ENCODE measurements at places on chromosomes 6 and 20.

DNA sequence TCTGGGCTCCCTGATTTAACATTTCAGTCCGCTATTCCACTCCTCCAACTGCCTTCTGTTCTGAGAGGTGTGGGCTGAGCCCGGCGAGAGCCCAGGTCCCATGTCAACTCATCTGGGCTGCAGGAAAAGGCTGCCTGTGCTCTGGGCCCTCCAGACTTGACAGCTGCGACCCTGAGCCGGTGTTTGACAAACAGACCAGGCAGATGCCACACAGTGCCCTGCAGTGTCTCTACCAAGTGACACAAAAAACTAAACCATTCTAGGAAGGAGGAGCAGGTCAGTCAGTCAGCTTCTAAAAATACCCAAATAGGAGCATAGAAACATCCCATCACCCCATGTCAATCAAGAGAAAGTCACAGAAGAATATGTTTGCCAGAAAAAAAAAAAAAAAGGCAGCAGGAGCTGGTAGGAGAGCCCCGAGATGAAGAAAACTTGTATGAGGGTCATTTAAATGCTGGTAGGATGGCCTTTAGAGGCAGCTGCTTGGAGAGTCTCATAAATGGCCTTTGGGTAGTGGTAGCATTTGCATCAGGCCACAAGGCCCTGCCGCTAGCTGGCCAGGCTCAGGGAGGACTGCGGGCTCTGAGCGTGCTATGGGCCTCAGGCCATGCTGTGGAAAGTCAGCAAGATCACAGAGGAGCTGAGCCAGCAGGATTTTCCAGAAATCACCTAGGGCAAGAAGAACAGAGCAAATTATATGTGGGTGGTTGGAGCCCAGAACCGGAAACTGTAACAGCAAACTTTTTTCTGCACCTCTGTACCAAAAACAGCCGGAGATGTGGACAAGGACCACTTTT lies 36.6 kb upstream of the GFOD1 start:
- no peak for DNase-seq

DNA sequence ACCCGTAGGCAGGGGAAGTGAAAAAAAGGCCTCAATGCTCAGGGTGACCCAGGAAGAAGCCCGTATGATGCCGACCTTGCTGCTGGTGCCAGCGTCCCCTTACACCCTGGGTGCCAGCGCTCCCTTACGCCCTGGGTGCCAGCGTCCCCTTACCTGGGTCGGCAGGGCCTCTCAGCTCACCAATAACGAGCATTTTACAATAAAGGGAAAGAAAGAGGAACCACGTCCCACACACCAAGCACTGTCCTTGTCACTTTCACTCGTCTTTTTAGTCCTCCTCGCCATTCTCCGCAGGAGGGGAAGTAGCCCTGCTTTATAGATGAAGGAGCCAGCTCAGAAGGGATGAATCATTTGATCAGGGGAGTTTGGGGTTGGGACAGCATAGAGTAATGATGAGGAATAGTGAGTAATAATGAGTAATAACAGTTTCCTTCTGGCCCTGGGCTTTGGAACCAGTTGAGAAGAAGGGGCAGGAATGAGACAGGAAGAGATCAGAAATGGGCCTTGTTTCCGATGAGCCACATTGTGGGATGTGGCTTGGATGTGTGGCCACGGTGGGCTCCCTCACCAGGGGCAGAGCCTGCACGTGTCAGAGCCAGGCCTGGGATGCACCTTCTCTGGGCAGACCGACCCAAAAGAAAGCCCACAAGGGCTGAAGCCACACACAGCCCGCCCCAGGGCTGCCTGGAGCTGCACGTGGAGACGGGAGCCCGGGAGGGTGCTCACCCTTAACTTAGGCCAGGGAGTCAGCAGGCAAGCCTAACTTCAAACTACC lies 75.7 kb downstream of the SYNJ2 start:
- DNase-seq: no peak

GRCh38 chr6:35287671-35288396 lies 9.8 kb upstream of the DEF6 start:
- DNase-seq: no peak

DNA sequence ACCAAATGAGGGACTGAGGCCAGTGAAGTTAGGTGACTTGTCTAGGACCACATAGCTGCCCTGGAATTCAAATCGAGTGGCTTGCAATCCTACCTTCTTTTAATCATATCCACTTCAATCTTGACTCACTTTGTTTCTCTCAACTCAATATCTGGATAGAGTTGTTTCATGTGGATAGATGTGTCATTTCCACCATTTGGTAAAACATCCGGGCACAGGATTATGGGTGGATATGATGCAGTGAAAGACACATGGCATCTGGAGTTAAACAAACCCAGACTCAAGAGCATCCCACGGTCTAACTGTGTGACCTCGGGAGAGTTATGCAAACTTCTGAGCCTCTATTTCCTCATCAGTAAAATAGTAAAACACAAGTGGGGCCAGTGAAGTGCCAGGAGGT lies 103.6 kb upstream of the CNKSR3 start:
- DNase-seq: no peak

DNA sequence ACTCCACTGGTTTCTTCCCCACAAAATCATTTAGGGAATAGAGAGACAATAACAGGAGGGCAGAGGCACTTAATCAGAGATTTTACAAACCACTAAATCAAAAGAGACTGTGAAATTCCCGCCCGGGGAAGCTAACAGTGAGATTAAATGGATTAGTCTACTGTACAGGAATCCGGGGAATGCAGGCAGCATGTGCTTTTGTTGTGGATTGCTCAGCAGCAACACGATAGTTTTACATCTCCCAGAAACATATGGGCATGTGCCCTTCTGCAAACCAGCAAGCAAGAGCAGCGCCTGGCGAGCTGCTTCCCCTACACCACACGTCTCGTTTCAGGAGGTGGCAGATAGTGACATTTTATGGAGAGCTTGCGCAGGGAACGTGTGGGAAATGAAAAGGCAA lies 382.3 kb downstream of the CD83 start:
- DNase-seq: no peak

- DNase-seq: no peak
Observed at GRCh38 chr6:161104966-161105365, 113.4 kb downstream of the MAP3K4 start.

DNA sequence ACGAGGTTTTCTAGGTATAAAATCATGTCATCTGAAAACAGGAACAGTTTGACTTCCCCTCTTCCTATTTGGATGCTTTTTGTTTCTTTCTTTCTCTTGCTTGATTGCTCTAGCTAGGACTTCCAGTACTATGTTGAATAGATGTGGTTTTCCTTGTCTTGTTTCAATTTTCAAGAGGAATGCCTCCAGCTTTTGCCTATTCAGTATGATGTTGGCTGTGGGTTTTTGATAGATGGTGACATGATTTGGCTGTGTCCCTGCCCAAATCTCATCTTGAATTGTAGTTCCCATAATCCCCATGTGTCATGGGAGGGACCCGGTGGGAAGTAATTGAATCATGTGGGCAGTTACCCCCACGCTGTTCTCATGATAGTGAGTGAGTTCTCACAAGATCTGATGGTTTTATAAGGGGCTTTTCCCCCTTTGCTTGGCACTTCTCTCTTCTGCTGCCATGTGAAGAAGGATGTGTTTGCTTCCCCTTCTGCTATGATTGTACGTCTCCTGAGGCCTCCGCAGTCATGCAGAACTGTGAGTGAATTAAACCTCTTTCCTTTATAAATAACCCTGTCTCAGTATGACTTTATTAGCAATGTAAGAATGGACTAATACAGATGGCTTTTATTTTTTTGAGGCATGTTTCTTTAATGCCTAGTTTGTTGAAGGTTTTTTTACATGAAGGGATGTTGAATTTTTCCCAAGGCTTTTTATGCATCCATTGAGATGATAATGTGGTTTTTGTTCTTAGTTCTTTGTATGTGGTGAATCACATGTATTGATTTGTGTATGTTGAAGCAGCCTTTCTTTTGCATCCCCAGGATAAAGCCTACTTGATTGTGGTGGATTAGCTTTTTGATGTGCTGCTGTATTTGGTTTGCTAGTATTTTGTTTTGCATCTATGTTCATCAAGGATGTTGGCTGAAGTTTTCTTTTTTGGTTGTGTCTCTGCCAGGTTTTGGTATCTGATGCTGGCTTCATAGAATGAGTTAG lies 239.1 kb downstream of the THBS2 start:
- DNase-seq: no peak

- no peak for DNase-seq
Observed at GRCh38 chr6:155079985-155080452, 84.9 kb downstream of the TIAM2 start.

GRCh38 chr6:118712969-118713368 lies 61.6 kb upstream of the CEP85L start:
- DNase-seq: no peak

- peak; percentile 19 for DNase-seq
Observed at GRCh38 chr6:148760568-148761526, 14.0 kb downstream of the UST start.

DNA sequence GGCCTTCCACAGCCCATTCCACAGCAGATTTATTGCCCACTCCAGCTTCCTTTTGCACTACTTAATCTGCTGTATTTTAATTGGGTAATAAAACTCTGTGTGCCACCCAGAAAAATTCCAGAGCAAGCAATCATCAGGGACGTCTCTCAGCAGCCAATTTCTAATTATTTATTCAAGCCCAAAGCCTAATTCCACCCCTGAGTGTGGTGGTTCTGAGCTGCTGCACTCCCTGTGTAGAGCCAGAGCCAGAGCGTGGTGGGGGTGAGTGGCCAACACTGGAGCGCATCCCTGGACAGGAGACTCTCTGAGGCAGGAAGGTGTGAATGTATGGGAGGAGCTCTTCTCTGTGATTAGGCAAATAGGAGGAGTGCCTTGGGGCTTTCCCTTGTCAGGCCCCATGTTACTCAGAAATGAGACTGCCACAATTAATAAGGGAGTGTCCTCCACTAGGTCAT lies 66.1 kb downstream of the CD24 start:
- no peak for DNase-seq

DNA sequence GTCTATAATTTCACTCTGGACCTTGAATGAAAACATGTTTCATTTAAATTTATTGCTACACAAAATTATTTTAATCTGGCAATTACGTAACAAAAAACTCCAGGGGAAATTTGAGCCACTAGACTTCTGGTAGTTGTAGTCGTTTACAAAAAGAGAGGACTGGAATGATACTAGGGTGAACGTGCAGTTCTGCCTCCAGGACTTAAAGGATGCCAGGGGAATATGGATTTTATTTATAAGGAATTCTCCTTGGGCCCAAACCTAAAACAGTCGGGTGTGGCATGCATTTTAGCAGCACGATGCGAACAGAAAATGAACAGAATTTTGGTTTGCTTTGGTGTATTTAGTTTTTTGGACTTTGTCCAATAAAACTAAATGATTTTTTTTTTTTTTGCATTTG lies 76.9 kb downstream of the PRL start:
- no peak for DNase-seq

GRCh38 chr6:160057080-160057479 lies 64.5 kb upstream of the SLC22A1 start:
- no peak for DNase-seq

DNA sequence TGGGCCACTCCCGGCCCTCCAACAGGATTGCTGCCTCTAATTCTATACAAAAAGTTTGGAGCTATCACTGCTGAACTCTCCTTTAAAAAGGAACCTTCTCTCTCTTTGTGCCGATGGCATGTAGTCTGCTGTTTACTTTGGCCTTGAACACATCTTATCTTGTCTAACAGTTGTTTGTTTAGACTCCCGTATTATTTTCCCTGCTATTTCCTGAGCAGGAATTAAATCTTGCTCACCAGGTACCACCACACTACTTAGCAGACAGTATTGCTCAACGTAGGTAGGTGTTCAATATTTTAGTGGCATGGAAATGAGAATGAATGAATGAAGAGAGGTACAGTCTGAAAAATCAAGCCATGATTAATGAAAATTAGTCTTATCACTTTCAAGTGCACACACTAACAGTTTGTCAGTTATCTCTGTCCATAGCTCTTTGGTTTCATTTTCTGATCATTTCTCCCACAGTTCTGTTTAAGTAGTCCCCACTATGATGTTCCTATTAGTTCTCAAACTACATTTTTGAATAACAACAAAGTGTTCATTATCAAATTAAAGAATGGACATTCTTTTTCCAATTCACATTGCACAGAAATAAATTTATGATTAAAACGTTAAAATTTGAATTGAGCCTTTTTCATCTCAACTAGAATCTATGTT lies 6.8 kb upstream of the HEY2 start:
- DNase-seq: no peak

DNA sequence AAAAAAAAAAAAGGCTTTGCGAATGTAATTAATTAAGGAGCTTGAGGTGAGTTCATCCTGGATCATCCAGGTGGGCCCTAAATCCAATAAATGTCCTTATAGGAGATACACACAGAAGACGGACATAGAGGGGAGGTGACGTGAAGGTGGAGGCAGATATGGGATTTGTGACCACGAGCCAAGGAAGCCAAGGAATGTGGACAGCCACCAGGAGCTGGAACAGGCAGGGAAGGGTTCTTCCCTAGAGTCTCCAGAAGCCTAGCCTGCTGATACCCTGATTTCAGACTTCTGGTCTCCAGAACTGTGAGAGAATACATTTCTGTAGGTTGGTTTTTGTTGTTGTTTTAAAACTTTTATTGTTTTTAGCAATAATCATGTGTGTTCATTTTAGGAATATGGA lies 6.7 kb upstream of the ATRN start:
- no peak for DNase-seq

- DNase-seq: no peak
Observed at GRCh38 chr6:7624796-7625710, 35.1 kb downstream of the SNRNP48 start.

DNA sequence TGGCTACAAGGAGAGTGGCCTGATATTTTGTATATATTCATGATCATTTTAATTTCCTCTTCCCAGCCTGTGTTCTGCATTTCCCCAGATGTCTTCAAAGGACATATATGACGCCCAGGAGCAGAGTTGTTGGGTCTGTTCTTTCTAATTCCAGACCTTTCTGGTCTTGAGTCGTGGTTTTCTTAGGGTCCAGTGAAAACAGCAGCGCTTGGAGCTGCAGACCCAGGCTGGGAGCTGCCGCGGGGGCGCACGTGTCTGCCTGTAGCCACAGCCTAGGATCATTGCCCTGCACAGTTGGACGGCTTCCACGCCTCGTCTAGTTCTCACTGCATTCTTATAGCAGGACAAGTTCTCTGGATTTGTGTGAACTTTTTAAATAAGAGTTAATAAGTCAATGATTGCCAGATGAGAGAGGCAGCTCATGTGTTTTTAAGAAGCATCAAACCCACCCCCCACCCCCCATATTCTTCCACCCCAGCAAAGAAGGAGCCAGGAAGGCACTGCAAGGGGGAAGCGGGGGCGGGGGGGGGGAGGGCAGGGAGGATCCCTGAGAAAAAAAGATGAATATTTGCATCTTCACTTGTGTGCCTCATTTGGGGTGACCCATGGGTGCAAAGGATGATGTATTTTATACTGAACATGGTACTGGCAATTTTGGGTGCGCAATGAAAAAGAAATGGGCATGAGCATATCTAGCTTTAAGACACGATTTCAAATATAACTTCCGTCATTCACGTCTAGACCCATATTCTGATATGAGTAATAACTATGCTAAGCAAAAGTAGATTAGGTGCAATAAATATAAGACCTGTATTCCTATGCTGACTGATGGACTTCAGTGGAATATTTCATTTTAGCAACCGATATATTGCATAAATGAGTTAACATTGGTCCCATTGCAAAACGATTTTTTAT lies 160.0 kb downstream of the TBXT start:
- DNase-seq: no peak

All from stimulated activated CD8-positive, alpha-beta memory T cell treated with anti-CD3 and anti-CD28 coated beads, Interleukin-15, amount 100 ng/mL, for 4 hours (primary cell).